Breast epithelium (tissue), 4 donors: ENCODE measurements at places on chromosomes 1 and 21.
A peak's percentile ranks its signal among the peaks of the same experiment; 100 is the strongest.

DNA sequence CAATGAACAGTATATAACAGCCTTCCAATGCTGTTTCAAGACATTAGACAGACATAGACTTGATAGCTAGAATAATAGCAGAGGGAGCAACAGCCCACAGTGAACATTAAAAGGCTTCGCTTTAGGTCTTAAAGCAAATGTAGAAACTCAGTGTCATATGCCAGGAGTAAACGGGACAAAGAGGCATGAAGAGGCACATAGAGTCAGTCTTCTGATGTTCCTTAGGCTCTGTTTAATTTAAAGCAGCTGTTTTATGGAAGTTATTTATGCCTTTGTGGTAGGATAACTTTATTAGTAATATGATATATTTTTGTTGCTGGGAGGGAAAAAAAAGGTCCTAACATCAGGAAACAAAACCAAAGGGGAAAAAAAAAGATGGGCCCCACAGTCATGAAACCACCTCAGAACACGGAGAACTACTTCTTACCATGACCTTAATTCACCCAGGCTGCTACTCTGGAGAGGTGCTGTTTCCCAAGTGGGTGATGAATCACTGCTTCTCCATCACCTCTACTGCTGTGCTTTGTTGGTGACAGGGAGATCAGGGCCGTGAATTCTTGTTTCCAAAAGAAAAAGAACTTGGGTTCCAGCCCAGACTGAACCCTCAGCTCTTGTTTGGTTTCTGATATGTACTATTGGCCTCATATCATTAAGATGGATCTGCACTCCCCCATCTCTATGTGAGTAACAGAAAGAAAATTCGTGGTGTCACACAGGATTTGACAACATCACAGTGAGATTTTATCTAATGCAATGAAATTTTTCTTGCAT is 616.9 kb downstream of the KIF26B start:
- DNase-seq: no peak
- H3K36me3 ChIP-seq: no peaks in the 10 kb centered on the region
- no peak overlapping the region for H3K27ac ChIP-seq

GRCh38 chr1:228365271-228366061 is 41.2 kb downstream of the TRIM11 start:
- H3K4me3 ChIP-seq: no peak overlapping the region
- no peak for DNase-seq
- H3K27me3 ChIP-seq: no peaks in the 10 kb centered on the region

DNA sequence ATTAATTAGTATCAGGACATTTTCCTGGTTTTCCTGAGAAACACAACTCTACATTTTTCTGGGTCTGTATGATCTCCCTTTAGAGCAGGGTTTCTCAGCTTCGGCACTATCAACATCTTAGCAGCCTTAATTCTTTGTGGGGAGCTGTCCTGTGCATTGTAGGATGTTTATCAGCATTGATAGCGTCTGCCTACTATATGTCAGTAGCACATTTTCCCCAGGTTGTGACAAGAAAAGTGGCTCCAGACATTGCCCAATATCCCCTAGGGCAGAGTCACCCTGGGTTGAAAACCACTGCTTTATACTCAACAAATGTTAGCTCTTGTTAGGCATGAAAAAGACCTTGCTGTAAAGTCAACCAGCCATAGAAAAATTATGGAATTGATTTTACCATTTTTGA is 195.1 kb upstream of the FMN2 start:
- no peak for DNase-seq
- H3K27ac ChIP-seq: no peak overlapping the region
- H3K4me1 ChIP-seq: no peaks in the 10 kb centered on the region
- no peaks in the 10 kb centered on the region for H3K36me3 ChIP-seq
- no peaks in the 10 kb centered on the region for H3K27me3 ChIP-seq

- no peak overlapping the region for H3K27ac ChIP-seq
- no peaks in the 10 kb centered on the region for H3K36me3 ChIP-seq
- no peaks in the 10 kb centered on the region for H3K4me1 ChIP-seq
These were observed 22.7 kb downstream of the PAX7 start for GRCh38 chr1:18653367-18653766.

DNA sequence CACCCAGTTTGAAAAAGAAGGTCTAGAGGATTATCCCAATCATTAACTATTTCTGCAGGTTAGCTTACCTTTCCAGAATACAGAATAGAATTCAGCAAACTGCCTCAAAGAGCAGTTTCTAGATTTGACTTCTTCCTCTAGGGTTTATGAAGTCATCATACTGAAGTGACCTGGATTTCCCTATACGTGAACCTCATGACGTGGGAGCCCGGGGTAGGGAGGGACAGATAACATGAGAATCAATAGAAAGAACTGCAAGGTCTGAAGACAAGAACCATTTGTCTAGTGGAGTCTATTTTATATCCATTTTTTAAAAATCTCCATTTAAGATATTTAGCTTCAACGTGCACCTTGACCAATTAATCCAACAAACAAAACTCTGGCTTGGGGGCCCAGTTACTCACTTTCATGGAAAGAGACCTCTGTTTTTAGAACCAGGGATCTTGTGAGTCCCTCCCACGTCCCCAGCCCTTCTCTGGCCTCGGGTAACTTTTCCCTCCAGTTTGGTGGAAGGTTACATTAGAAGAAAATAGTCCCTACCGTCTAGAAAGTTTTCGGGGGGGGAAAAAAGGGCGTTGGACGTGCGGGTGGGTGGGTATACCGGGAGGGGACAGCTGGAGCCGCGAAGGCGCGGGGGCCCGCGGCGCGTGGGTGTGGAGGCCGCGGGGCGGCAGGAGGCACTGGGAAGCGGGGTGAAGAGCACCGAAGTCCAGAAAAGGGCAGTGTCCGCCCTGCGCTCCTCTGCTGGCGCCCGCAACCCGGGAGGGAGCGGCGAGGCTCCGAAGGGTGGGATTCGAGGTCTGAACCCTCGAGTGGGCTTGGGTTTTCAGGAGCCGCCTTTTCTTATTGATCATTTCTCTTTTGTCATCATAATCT is 13.8 kb upstream of the POGZ start:
- H3K27ac ChIP-seq: peak overlapping the region; percentile 83
- DNase-seq: no peak
- H3K27me3 ChIP-seq: no peaks in the 10 kb centered on the region
- peak overlapping the region; percentile 72 for H3K4me3 ChIP-seq

DNA sequence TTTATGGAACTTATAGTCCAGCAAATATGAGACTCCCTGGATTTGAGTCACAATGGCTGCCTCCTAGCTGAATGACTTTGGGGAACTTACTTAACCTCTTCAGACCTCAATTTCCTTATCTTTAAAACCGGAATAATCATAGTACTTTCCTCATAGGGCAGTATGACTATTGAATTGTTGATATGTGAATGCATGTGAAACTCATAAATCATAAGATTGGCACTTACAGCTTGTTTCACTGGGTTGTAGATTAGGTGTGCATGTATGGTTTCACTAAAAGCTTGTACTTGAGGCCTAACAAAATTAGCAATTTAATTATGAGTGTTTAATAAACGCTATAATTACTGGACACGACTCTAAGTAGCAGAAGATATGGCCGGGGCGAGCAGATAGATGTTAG is 72.5 kb downstream of the ST6GALNAC5 start:
- H3K27me3 ChIP-seq: no peaks in the 10 kb centered on the region
- H3K4me3 ChIP-seq: no peak overlapping the region
- H3K36me3 ChIP-seq: no peaks in the 10 kb centered on the region
- H3K4me1 ChIP-seq: no peaks in the 10 kb centered on the region
- no peak for DNase-seq

- DNase-seq: no peak
- no peaks in the 10 kb centered on the region for H3K27me3 ChIP-seq
- no peak overlapping the region for H3K4me3 ChIP-seq
- H3K36me3 ChIP-seq: no peaks in the 10 kb centered on the region
- no peak overlapping the region for H3K27ac ChIP-seq
These were observed 124.0 kb downstream of the DMRTB1 start for GRCh38 chr1:53583021-53583867.

DNA sequence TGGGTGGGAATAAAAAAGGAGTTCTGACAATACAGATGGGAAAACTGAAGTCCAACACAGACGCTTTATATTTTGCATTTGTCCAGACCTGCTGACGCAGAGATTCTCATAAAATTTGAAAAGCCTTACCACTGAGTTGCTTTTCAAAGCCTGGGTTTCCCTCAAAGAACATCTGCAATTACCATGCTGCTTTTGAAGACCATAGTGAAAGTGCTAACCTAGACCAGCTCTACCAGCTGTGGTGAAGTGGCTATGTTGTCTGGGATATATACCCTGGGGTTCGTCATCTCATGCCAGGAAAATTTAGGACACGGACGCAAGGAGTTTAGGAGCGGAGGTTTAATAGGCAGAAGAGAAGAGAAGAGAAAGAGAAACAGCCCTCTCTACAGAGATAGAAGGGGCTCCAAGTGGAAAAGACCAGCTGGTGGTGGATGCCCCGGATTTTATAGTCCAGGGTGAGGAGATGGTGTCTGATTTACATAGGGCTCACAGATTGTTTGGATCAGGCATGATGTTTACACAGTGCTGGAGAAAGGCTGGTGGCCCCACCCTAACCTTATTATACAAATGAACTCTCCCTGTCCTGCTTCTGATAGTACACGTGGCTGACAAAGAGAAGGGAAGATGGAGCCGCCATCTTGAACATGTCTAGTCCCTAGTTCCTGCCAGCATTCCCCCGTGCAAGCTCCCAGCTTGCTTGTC is 73.8 kb downstream of the AK4 start:
- no peak overlapping the region for H3K27ac ChIP-seq
- no peaks in the 10 kb centered on the region for H3K27me3 ChIP-seq
- H3K36me3 ChIP-seq: no peaks in the 10 kb centered on the region
- DNase-seq: no peak

DNA sequence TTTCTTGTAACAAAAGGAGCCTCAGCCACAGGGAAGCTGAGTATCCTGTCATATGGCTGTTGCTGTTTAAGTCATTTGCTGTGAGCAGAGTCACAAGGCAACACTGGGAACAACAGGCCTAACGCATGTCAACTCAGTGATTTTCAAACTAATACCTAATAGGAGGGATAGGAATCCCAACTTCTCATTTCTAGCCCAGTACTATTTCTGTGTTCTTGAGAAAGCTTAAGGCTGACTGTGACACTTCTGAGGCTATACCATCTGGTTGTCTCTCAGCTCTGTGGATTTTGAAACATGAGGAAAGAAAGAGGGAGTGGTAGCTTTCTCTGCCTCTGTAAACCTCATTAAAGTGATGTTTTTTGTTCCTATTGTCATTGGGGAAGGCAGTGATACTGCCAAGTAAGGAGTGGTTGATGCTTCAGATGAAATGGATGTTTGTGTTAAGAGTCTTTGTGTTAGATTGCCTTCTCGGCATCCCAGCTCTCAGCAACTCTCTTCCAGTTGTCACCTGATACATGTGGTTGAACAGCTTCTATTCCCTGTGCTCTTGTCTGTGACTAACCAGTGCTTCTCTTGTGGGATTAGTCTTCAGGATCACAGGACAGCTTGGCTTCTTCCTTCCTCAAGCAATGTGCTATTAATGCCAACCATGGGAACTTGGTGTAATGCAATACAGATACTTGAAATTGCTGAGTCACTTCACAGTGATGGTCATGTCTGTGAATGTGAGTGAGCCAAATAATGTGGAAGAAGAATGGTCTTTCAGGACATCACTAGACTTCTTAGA is 166.8 kb upstream of the IVNS1ABP start:
- H3K27ac ChIP-seq: peak overlapping the region; percentile 30
- H3K4me3 ChIP-seq: no peak overlapping the region
- no peaks in the 10 kb centered on the region for H3K4me1 ChIP-seq

DNA sequence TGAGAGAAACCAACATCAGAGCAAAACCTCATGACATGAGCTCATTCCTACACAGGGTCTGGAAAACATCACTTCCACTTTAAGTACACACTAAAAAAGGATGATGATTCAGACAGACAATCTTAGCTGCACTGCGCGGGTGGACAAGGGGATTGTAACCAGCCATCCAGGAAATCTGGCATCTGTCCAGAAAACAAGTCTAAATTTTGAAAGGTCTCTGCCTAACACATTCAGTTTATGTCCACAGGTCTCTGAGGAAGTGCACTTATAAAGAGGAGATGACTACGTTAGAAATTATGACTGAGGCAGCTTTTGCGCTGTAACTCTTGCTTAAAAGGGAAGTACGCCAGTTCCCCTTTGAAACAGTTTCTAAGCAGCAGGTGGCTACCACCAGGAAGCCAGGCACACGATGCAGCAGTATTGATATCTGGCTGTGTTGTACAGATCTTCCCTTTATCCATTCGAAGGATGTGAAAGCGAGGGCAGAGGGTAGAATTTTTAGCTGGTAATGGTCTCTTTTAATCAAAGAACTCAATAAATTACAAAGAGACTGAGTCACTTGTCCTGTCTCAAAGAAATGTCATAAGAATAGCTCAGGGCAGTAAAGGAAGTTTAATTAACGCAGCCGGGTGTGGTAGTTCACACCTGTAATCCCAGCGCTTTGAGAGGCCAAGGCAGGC is 128.0 kb downstream of the SETD4 start:
- no peaks in the 10 kb centered on the region for H3K36me3 ChIP-seq
- peak overlapping the region; percentile 69 for H3K27ac ChIP-seq
- H3K27me3 ChIP-seq: no peaks in the 10 kb centered on the region

GRCh38 chr1:101207891-101208290 is 28.9 kb upstream of the S1PR1 start:
- H3K4me1 ChIP-seq: no peaks in the 10 kb centered on the region
- H3K36me3 ChIP-seq: no peaks in the 10 kb centered on the region
- no peaks in the 10 kb centered on the region for H3K27me3 ChIP-seq
- no peak for DNase-seq

DNA sequence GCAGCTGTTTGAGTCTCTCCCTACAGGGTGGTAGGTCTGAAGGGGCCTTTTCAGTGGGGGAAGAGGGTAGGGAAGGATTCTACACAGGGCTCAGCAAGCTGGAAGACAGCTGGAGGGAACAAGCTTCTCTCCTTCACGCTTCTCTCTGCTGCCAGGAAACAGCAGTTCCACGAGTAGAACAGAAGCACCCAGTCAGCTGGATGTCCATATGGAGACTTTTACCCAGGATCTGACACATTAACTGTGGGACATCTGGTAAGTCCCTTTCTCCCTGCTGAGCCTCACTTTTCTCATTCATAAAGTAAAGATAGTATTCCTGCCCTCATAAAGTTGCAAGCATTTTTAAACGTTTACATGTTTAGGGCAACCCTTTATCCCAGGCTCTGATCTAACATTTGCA is 280.3 kb downstream of the OMA1 start:
- H3K4me3 ChIP-seq: no peak overlapping the region
- no peaks in the 10 kb centered on the region for H3K27me3 ChIP-seq
- DNase-seq: no peak
- no peak overlapping the region for H3K27ac ChIP-seq

- H3K27ac ChIP-seq: no peak overlapping the region
- H3K4me1 ChIP-seq: no peaks in the 10 kb centered on the region
- H3K27me3 ChIP-seq: no peaks in the 10 kb centered on the region
- H3K4me3 ChIP-seq: no peak overlapping the region
These were observed 80.6 kb downstream of the SLC25A24 start for GRCh38 chr1:108119500-108119899.

DNA sequence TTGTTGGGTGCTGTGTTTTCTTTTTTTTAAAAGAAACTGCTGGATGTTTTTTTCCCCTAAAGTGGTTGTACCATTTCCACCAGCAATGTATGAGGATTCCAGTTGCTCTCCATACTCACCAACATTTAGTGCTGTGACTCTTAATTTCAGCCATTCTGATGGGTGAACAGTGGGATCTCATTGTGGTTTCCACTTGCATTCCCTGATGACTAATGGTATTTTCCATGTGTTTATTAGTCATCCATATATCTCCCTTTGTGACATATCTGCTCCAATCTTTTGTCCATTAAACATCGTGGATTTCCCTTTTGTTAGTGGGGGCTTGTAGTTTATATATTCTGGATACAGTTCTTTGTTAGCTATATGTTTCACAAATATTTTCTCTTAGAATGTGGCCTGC is 206.0 kb downstream of the CAMTA1 start:
- no peak overlapping the region for H3K27ac ChIP-seq
- no peaks in the 10 kb centered on the region for H3K4me1 ChIP-seq
- H3K4me3 ChIP-seq: no peak overlapping the region
- H3K36me3 ChIP-seq: no peaks in the 10 kb centered on the region
- no peak for DNase-seq
